ENCODE measurements at places on chromosomes 16 and 17.

DNA sequence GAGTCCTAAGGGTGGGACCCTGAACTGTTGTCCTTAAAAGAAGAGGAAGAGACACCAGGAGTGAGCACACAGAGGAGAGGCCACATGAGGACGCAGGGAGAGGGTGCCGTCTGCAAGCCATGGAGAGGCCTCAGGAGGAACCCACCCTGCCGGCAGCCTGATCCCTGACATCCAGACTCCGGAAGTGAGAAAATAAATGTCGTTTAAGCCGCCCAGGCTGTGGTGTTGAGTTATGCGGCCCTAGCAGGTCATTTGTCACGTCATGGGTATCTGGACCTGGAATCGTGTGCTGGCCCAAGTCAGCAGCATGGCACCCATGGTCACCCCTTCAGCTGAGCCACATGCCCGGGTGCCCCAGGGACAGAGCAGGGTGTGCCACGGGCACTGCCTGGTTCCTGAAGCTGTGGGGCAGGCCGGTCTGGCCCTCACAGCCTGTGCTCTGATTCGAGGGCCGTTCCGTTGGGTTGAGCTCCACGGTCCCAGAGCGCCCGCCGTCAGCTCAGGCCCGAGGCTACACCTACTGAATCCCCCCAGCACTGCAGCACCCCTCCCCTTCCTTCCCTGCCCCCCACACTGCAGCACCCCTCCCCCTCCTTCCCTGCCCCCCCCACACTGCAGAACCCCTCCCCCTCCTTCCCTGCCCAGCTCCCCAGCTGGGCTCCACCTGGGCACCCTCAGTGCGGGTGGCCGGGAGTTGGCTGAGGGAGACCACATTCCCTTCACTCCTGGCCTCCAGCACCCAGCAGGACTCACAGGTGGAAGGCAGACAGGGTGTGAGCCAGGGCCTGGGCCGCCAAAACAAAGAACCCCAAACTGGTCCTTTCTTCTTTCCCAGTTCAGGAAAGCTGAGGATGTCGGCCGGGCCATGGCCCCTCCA lies 2.7 kb upstream of the CCDC57 start:
- no peak for DNase-seq

DNA sequence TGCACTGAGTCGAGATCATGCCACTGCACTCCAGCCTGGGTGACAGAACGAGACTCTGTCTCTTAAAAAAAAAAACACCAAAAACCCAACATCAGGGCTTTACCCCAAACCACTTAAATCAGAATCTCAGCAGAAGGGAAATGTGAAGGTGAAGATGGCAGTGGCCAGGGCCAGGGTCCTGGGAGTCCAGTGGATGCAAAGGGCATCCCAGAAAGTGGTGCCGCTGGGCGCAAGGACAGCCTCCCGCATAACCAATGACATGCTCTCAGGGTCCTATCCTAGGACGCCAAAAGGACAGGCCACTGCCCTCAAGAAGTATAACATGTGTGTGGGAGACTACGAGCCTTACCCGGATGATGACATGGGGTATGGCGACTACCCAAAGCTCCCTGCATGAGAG lies 7.9 kb downstream of the TUBD1 start:
- no peak for DNase-seq

DNA sequence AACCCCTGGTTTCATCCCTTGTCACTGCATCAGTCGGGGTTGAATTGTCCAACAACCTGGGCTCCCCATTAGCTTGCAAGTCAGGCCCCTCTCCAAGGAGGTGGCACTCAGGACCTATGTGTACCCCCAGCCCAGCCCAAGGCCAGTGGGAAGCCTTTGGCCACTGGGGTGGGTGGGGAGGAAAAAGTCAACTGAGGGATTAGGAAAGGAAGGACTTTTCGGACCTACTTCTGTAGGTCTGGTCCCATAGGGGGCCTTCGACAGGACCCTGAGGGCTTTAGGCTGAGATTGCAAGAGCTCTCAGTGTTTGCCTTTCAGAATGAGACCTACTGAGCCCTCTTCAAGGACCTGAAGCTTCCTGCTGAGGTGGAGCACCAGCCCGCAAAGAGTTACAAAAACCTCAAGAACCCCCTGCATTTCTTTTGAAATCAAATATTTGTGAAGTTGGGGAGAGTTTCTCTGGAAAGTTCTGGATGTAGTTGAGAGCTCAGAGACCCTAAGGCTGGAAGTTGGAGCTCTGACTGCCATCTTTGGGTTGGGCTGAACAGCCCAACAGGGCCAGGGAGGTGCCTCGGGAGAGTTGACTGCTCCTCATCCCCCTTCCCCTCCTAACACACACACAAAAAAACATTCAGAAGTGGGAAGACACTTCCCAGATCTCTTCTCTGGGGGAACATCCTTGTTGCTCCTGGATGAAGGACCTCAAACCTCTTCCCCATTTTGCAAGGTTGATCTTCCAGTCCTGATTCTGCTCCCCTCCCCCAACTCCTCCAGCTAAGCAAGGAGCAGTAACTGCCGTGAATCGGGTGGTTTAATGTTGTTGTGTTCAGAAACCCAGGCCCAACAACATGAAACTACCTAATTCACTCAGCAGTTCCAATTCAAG lies 5.8 kb upstream of the HOXB9 start:
- DNase-seq: no peak

- DNase-seq: no peak
These were observed 655 bp downstream of the HIRIP3 start for GRCh38 chr16:29994600-29995323.

- no peak for DNase-seq
These were observed 34.4 kb downstream of the HNF1B start for GRCh38 chr17:37710344-37710886.

- DNase-seq: no peak
These were observed 12.3 kb downstream of the SDR42E2 start for GRCh38 chr16:22174642-22175041.

DNA sequence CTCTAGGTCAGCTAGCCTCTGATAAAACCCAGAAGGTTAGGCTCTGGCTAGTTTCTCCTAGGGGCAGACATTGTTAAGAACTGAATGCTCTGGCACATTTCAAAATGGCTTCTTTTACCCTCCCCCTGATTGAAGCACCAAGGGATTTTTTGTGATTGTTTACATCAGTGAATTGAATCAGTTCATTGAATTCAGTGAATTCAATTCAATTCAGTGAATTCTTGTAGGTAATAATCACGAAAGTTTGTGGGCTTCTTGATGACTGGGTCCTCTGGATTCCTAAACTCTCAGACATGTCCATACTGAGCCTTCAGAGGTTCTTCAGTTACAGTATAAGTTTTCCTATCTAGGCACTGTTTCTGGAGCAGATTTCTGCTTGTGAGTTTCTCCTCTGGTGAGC lies 135.2 kb upstream of the ELAC2 start:
- no peak for DNase-seq

- no peak for DNase-seq
These were observed 253.9 kb downstream of the SLC39A11 start for GRCh38 chr17:72838581-72838980.

DNA sequence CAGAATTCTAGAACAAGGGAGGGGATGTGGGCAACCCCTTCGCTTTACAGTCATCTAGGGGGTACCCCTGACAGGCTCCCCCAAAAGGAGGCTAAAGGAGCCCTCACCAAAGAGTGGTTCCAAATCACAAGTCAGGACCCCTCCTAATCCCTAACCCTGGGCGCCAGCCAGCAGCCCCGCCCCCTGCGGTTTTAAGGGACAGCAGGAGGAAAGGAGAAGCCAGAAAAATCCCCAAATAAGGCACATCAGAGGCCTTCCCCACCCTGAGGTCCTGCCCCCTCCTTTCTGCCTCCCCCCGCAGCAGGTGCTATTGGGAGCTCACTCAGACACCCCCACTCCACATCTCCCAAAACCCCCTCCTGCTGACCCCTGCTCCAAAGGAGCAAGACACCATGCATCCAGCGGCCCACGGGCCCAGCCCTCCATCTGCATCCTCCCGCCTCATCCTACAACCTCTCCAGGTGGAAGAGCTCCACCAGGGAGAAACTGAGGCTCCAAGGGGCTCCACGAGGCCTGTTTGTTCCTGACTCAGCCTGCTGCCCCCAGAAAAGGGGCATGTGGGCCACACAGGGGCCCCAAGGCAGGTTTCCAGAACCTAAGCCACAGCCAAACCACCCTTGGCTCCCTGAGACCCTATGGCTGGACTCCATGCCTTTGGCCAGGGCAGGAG lies 93.5 kb downstream of the GOSR1 start:
- DNase-seq: no peak
